NCI-H460 (cell line): ENCODE measurements at places on chromosomes 11 and 22. TPM values are rescaled to one million over a fixed set of nuclear protein-coding genes. Genes with fewer than 3 reads are reported as not detected.

GRCh38 chr11:44176546-44177213 is 81.2 kb downstream of the EXT2 start:
- DNase-seq, result no peak

The TRIM48 gene
- not detected in 2 replicates for total RNA-seq

The GRM5 gene
- not detected in 2 replicates for total RNA-seq

DNA sequence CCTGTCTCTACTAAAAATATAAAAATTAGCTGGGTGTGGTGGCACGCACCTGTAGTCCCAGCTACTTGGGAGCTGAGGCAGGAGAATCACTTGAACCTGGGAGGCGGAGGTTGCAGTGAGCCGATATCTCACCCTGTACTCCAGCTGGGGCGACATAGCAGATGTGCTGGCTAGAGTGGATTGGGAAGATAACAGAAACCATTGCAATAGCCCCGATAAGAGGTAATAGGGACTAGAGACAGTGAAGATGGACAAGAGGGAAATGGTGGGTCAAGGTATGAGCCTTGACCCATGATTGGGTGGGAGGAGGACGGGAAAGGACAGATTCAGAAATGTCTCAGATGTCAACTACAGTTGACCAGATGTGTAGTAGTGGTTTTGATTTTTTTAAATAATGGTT is 6.1 kb downstream of the SWAP70 start:
- no peak for DNase-seq

DNA sequence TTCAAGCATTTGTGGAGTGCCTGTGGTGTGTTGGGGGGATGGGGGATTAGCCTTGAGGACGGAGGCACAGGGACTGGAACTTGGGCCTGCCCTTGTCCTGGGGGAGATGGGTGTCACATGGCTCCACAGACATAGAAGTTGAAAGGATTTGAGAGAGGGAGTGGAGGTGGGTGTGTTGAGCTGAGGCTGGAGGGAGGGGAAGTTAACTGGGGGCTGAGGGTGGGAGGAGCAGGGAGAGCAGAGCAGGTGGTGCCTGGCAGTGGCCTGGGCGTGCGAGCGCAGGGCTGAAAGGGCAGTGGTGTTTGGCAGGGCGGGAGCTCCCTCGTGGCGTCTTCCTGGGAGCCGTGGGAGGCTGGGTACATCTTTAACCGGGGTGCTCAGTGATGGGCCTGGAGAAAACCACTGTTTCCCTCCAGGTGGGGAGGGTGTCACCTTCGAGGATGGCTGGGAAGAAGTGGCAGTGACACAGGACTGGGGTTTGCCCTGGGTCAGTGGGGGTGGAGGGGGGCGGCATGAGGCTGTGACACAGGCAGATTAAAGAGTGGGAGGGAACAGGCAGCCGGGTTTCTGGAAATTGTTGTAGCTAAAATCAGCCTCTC is 45.5 kb downstream of the AP2A2 start:
- DNase-seq, result no peak

DNA sequence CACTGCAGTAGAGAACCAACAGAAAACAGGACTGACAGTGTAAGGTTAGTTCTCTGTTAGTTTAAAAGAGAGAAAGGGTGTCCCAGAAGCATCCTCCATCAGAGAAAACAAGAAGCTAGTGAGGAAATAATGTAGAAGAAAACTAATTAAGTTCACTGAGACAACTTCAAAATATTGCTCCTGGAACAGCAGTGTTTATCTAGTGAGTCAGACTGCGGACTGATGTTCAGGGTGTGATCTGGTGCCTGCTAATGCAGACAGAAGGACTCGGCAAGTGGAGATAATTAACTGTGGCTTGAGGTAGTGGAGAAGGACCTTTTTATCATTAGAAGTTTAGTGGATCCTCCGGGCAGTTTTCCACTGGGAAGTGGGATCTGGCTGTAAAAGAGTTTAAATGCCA is 55.4 kb downstream of the CDON start:
- DNase-seq, result no peak

- no peak for DNase-seq
Observed at GRCh38 chr11:76777876-76778275, 5.3 kb upstream of the TSKU start.

The NUP98 gene
- total RNA-seq, result 82.8 and 96.9 TPM in 2 replicates
